ENCODE measurements at places on chromosomes 6 and 20. TPM values are rescaled to one million over a fixed set of nuclear protein-coding genes. Genes with fewer than 3 reads are reported as not detected.

The FAM209B gene
- 0.52 TPM for total RNA-seq

The EDN1 gene
- total RNA-seq: 4.9 TPM

The KCNK17 gene
- total RNA-seq: 0.52 TPM

The CCN2 gene
- under 0.01 TPM for total RNA-seq

The TRIM15 gene
- total RNA-seq: not detected
